ENCODE measurements at places on chromosomes 1 and 21. TPM values are rescaled to one million over a fixed set of nuclear protein-coding genes. Genes with fewer than 3 reads are reported as not detected.

PCAT6 gene
- total RNA-seq = not detected

CGN gene
- 0.09 TPM for total RNA-seq

ANGPTL1 gene
- total RNA-seq = 6.6 TPM

TNFRSF14 gene
- 12.0 TPM for total RNA-seq

AGMAT gene
- 1.4 TPM for total RNA-seq

HES3 gene
- total RNA-seq = not detected

ELOVL1 gene
- 18.2 TPM for total RNA-seq

CELA3A gene
- total RNA-seq = not detected

OR2G6 gene
- total RNA-seq = not detected

MIXL1 gene
- total RNA-seq = not detected

OR6K3 gene
- total RNA-seq = not detected

OR2L5 gene
- not detected for total RNA-seq

KRTAP12-3 gene
- total RNA-seq = not detected

GRCh38 chr21:15841856-15842564 lies 112.2 kb downstream of the USP25 start:
- peak; percentile 78 for DNase-seq

DNA sequence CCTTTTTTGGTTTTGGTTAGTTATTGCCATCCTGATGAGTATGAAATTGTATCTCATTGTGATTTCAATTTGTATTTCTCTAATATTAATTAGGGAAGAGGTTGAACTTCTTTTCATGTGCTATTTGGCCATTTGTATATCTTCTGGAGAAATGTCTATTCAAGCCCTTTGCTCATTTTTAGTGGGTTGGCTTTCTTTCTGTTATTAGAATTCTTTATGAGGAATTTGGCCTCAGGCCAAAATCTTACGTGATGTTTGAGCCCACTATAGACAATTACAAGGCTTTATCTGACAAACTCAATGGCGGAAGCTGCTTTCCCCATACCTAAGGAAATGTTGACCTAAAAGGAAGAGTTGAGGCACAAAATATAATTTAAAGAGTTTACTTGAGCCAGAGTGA lies 32.9 kb downstream of the IVNS1ABP start:
- DNase-seq = peak; percentile 12

DNA sequence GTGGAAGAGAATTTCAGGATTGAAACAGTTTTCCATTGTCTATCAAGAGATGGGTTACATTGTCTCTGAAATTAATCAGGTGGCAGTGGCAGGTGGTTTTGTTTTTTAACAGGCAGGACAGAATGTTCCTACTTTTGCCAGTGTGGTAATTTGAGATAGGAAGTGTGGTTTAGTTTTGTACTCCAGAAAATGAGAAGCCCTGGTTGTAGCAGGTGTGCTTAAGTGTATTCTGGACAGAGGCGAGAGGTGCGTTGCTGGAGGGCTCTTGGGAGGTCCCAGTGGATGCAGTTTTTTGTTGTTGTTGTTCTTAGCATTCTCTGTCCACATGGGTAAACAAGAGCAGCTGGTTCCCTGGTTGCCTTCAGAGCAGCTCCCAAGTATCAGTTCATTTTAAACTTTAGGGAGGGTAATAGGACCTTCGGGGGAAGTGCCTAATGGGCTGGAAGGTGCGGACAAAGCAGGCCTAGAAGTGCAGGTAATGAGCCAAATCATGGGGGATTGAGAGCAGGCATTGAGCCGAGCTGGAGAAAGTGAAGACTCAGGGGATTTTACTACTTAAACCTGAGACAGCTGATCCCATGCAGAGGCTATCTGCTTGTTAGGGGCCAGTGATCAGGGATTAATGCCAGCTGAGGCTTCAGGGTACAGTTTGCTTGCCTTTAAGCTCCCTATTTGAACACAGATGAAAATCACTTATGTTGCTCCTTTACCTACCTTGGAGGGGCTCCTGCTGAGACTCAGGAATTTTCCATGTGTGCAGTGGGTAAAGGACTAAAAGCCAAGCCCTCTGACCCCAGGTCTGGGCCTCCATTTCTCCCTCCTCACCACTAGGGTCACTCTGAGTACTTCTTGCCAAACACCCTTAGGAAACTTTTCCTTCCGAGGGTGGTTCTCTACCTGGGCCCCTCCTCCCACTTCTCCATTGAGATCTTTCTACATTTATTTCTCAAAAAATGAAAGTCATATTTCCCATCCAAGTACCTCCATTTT lies 6.1 kb downstream of the PFKFB2 start:
- no peak for DNase-seq

DNA sequence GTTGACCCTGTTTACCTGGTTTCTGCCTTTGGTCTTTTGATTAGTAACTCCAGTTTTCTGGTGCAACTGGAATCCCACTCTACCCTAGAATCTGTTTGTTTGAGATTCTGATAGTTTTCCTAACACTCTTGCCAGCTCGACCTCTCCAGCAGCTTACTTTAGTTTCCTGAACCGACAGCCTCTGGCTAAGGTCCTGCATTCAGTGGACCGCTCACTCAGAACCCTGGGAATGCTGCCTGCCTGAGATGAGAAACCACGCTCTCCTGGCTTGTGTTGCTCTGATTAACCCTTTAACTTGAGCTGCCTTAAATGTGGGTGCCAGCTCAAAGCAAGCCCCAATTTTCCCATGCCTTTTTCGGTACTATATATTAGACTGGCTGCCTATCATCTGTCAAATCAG lies 45.3 kb upstream of the SIPA1L2 start:
- DNase-seq = peak; percentile 21

- peak; percentile 52 for DNase-seq
Measured at GRCh38 chr21:35611708-35612132, 448.6 kb downstream of the SETD4 start.

GRCh38 chr1:21775985-21776562 lies 6.9 kb downstream of the USP48 start:
- DNase-seq = no peak

DNA sequence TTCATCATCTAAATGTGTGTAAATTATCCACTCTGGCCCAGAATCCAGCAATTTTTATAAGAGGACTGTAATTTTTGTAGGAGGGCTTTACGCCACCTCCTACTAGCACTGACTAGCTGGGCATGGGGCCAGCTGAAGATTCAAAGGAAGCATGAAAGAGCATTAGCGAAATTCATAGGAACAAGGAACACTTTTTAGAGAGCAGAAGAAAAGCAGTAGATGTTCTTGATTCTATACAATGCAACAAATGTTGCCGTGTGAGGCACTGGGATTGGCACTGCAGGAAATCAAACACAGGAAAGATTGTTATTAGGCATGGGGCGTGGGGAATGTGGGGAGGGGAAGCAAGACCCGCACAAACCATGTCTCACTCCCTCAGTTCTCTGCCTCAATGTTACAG lies 58.4 kb upstream of the PARP1 start:
- DNase-seq = no peak

DNA sequence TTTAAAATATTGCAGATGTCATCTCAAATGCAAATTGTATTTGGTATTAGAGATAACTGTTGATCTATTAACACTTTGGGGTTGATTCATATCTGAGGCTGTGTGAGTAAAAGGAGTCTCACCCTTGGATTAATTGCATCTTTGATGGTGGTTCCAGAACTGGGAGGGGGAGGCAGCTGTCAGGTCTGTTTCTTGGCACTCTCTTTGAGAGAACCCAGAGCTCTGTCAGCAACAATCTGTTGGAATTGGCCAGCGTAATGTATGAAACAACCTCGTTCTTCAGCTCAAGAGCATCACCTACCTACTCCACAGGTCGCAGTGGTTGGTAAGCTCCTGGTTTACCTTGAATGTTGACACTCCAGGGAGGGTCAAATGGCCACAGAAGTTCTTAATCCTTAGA lies 424.1 kb downstream of the CAMTA1 start:
- no peak for DNase-seq

- DNase-seq = no peak
Measured at GRCh38 chr1:3895951-3896325, 4.1 kb downstream of the C1orf174 start.

- DNase-seq = peak; percentile 87
Measured at GRCh38 chr1:200075938-200076546, 48.5 kb downstream of the NR5A2 start.

- peak; percentile 60 for DNase-seq
Measured at GRCh38 chr21:27058673-27059605, 92.1 kb upstream of the ADAMTS5 start.

DNA sequence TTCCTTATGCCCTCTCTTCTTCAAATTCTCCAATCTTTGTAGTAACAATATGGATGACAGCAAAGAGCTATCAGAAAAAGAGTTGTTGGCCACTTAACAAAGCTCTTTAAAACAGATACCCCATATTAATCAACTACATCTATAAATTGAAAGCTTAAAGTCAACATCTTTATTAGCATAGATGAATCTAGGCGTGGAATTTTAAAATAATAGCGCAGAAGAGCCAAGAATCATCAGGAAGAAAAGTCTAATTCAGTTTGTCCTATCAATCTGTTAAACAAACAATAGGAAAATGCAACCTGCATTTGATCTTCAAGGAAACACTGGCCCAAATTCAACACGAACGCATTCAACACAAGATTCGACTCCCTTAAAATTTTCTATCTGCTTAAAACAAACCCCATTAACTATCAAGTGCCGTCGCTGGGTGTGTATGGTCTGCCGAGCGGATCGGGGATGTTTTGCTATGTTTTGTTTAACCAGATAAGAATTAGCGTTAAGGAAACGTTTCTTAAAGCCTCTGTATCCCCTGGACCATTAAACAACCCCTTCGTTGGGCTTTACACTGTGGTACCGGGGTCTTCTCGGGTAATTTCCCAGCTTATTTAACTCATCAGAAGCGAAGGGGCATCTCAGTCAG lies 1.0 kb downstream of the LYST start:
- no peak for DNase-seq

DNA sequence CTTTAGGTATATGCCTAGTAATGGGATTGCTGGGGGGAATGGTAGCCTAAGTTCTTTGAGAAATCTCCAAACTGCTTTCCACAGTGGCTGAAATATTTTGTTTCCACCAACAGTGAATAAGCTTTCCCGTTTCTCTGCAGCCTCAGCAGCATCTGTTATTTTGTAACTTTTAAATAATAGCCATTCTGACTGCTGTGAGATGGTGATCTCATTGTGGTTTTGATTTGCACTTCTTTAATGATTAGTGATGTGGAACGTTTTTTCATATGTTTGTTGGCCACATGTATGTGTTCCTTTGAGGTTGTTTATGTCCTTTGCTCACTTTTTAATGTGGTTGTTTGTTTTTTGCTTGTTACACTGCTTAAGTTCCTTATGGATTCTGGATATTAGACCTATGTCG lies 237.4 kb downstream of the CENPF start:
- peak; percentile 45 for DNase-seq

DNA sequence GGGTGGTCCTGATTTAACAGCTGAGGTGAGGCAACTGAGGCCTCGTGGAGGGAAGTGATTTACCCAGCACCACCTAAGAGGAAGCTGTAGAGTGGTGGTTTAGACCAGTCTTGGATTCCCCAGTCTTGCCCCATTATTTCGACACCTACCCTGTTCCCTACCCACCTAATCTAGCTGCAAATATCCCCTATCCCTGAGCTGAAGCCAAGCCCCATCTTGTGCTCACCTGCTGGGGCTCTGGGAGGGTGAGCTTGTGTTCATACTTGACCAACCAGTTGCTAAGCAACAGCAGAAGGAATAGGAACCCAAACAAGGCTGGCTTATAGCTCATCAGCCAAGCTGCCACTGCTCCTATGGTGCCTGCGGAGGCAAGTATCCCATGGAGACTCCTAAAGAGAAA lies 2.0 kb downstream of the TEX46 start:
- no peak for DNase-seq

DNA sequence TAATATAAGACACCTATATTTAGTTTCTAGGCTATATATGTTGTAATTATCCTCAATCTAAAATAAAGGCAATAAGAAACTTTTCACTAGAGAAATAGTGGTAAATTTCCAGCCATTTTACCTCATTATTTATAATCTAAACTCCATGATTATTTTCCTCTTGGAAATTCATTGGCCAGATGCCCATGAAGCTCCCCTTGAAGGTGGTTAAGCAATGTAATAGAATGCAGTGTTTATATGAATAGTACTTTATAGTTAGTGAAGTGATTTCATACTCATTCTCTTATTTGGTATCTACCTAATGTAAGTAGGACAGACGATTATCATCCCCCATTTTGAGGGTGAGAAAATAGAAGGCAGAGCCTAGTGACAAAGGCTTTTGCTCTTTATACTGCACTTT lies 26.5 kb downstream of the NFYC start:
- peak; percentile 13 for DNase-seq

DNA sequence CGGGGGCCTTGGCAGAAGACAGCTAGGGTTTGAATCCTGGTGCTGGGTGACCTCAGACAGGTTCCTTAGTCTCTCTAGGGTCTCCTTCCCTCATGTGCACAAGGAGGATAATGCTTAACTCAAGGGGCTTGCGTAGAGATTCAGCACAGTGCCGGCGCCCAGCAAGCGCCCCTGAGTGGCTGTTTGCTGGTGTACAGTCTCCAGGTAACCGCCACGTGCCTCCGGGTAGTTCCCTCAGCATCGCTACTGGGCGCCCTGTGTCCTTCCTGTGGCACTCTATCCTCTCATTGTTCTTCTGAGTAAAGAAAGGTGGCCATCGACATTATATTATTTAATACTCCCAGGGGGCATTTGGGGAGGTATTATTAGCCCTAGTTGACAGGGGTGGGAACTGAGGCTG lies 80.9 kb downstream of the NENF start:
- no peak for DNase-seq

DNA sequence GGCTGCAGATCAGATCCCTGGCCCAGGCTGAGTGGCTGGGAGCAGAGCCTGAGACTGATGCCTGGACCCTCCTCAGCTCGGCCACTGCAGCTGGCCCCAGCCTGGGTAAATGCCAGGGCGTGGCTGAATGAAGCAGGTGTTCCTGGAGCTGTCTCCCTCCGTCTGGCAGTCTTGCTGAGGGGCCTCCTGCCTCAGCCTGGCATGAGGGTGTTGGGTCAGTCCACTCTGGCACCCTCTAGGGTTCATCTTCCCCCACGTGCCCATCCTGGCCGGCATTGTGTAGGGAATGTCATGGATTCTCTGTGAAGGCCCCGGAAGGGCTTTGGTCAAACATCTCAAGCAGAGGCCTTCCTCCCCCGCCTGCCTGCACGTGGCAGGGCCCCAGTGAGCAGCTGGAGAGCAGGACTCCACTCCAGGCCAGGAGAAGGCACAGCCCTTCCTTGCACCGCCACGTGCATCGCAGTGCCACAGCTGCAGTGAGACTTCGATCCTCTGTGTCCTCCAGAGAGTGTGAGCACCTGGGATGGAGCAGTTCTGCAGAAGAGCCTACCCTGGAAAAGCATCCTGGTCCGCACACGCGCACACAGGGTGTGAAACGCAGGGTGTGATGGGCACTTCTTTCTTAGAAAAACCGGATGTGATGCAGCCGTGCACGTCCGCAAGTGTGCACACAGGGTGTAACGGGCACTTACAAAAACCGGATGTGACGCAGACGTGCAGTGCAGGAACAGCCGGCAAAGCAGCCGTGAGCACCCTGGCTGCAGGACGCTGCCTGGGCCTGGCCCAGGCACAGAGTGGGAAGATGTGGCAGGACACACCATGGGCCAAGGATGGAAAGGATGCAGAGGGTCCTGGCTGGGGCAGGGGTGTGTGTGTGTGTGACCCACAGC lies 4.6 kb upstream of the KRTAP10-4 start:
- no peak for DNase-seq

DNA sequence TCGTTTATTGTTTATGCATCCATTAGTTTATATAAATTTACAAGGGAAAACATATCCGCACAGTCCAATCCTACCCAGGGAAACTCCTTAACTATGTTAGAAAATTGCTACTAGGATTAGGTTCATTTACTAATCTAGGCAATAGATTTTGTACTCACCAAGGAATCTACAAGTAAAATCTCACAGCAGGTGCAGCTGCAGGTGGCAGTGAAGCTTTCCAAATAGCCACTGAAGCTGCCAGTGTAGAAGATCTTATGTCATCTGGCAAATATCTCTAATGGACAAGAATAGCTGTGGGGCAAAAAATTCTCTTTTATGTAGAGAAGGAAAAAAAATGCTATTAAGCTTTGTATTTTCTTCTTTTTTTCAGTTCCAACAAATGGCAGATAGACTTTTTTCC lies 963.4 kb upstream of the ADGRL4 start:
- DNase-seq = no peak

Measured in fibroblast of the aortic adventitia (primary cell).